ENCODE measurements at places on chromosomes 12 and 14. TPM values are rescaled to one million over a fixed set of nuclear protein-coding genes. Genes with fewer than 3 reads are reported as not detected.

GRCh38 chr12:41981758-41982157 is 162.9 kb downstream of the GXYLT1 start:
- H3K27me3 ChIP-seq: peaks cover 1% of the 10 kb centered on the region
- H3K27ac ChIP-seq: no peak overlapping the region
- no peak overlapping the region for H3K4me3 ChIP-seq

GRCh38 chr12:62832558-62832957 is 102.4 kb downstream of the PPM1H start:
- DNase-seq: no peak
- no peak overlapping the region for H3K4me3 ChIP-seq
- H3K4me1 ChIP-seq: no peaks in the 10 kb centered on the region
- H3K36me3 ChIP-seq: no peaks in the 10 kb centered on the region
- H3K27ac ChIP-seq: no peak overlapping the region
- H3K27me3 ChIP-seq: peaks cover 4% of the 10 kb centered on the region

The C12orf60 gene
- 2.2 TPM for total RNA-seq

The KRT8 gene
- 0.25 TPM for total RNA-seq

The RASAL1 gene
- total RNA-seq: 2.2 TPM

The MMP17 gene
- total RNA-seq: 0.25 TPM
